ENCODE measurements at places on chromosomes 1 and 21.
A peak's percentile ranks its signal among the peaks of the same experiment; 100 is the strongest.

DNA sequence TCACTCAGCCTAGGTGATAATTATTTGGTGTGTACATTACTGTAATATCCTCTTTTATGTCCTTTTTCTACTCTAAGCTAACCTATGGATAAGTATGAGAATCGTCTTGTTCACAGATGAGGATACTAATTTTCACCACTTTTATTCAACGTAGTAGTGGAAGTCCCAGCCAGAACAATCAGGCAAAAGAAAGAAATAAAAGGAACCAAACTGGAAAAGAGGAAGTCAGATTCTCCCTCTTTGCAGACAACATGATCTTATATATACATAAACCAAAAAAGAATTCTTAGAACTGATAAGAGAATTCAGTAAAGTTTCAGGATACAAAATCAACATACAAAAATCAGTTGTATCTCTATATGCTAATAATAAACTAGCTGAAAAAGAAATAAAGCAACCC is 12.6 kb upstream of the RGL1 start:
- H3K27me3 ChIP-seq = no peaks in the 10 kb centered on the region
- no peak overlapping the region for H3K27ac ChIP-seq
- no peaks in the 10 kb centered on the region for H3K36me3 ChIP-seq
- H3K4me1 ChIP-seq = no peaks in the 10 kb centered on the region
- H3K4me3 ChIP-seq = no peak overlapping the region

DNA sequence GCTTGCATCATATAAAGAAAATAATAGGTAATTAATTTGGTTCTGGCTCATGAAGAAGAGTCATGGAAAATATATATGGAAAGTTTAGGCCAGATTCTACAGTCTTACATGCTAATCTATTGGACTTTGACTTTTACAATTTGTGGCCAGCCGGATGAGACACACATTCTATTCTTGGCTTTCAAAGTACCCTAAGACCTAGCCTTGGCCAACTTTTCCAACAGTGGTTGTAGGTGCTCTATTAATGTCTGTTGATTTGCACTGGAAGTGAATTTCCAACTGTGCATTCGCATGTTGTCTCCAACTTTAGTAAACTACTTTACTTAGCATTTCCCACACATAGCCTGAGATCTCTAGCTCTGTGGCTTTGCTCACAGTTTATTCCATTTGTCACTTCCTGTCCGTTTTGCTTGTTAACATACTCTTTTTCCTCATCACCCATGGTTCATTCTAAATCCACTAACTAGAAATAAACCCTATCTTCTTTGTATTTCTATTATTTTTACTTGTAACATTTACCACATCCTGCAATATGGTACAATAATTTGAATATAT is 644.0 kb downstream of the PTPRC start:
- H3K27ac ChIP-seq = no peak overlapping the region
- no peaks in the 10 kb centered on the region for H3K36me3 ChIP-seq
- H3K4me3 ChIP-seq = no peak overlapping the region
- no peaks in the 10 kb centered on the region for H3K4me1 ChIP-seq
- H3K27me3 ChIP-seq = no peaks in the 10 kb centered on the region
- DNase-seq = no peak

GRCh38 chr1:177306019-177306415 is 135.3 kb downstream of the BRINP2 start:
- no peaks in the 10 kb centered on the region for H3K27me3 ChIP-seq
- H3K4me1 ChIP-seq = no peaks in the 10 kb centered on the region
- no peaks in the 10 kb centered on the region for H3K36me3 ChIP-seq
- H3K4me3 ChIP-seq = no peak overlapping the region
- no peak for DNase-seq
- no peak overlapping the region for H3K27ac ChIP-seq

- H3K36me3 ChIP-seq = no peaks in the 10 kb centered on the region
- H3K4me3 ChIP-seq = no peak overlapping the region
- peaks cover 47% of the 10 kb centered on the region for H3K27me3 ChIP-seq
- DNase-seq = peak; percentile 38
These were observed 31.1 kb upstream of the ZBTB40 start for GRCh38 chr1:22420455-22421053.

DNA sequence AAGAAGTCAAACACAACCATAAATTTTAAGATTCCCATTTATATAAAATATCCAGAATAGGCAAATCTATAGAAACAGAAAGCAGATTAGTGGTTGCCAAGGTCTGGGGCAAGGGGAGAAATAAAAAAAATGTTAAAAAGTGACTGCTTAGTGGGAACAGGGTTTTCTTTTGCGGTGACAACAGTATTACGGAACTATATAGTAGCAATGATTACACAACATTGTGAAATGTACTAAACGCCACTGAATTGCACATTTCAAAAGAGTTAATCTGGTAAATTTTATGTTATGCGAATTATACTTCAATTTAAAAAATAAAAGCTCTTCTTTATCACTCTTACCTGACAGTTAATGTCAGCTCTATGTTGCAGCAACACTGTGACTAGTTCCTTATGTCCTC is 105.2 kb downstream of the ACBD6 start:
- H3K36me3 ChIP-seq = no peaks in the 10 kb centered on the region
- DNase-seq = no peak
- H3K4me3 ChIP-seq = no peak overlapping the region
- H3K4me1 ChIP-seq = no peaks in the 10 kb centered on the region
